ENCODE measurements at places on chromosomes 6 and 20.

GRCh38 chr6:88599571-88599970 is 363.8 kb downstream of the RNGTT start:
- DNase-seq = no peak

DNA sequence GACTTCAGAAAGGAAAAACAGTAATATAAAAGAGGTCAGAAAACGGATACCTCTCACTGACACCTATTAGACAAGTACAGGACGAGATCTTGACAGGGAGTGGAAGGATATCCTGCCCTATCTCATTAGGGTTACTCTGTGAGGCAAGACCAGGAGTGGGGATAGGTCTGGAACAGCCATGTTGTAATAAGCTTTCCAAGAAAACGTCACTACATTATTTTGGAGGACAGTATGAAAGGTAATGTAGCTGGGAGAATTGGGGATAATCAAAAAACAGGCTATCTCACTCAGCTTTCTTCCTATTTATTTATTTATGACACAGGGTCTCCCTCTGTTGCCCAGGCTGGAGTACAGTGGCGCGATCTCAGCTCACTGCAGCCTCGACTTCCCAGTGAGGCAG is 25.3 kb downstream of the HMGN4 start:
- DNase-seq = no peak

DNA sequence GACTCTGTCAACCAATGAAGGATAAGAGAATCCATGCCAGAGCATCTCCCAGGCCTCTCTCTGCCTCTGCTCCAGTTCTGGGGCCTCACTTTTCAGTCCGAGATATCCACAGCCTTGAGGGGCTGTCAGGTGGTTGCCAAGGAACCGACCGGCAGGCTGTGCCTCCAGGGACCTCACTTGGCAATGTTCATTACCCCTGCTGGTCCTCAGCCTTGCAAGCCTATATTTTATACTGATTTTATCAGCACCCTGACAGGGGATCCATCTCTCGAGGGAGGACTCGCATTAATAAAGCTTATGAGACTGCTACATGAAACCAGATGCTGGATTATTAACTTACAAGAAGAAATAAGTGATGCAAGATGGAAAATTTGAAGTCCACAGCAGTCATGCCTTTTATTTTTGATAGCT is 39.9 kb downstream of the TMC2 start:
- DNase-seq = no peak

DNA sequence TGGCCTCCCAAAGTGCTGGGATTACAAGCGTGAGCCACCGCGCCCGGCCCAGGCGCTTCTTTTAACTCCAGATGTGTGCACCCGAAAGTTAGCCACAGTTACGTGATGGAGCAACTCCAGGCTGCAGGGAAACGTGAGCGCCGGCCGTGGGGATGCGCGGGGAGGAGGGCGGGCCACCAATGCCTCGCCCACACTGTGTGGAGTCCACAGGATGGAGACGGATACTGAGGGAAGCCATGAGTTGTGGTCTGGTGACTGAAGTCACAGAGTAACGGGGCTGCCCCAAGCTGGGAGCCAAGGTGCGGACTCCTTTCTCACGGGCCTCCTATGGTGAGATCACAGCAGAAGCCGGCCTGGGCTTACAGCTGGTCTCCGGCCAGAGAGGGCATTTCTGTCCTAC is 23.2 kb downstream of the YTHDF1 start:
- no peak for DNase-seq

GRCh38 chr6:7954477-7955200 is 44.1 kb upstream of the TXNDC5 start:
- no peak for DNase-seq

- no peak for DNase-seq
Observed at GRCh38 chr6:160265869-160266476, 7.4 kb upstream of the SLC22A2 start.

- no peak for DNase-seq
Observed at GRCh38 chr20:63789836-63790571, 41.1 kb downstream of the ZBTB46 start.

- no peak for DNase-seq
Observed at GRCh38 chr6:3393836-3394202, 63.0 kb downstream of the SLC22A23 start.

DNA sequence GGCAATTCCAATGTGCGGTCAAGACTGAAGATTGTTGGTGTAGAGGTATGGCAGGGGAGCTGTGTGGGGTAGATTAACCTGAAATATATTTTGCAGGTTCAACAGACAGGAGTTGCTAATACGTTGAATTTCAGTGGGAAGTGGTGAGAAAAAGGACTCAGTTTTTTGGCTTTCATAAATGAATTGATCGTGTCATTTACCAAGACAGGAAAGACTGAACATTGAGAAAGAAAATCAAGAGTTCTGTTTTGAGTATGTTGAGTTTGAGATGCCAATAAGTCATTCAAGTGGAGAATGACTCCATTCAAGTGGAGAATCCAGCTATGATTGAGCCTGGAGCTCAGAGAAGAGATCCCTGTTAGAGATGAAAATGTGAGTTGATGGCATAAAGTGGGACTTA is 31.1 kb downstream of the NFYA start:
- no peak for DNase-seq

- no peak for DNase-seq
Observed at GRCh38 chr6:12593771-12594529, 122.6 kb upstream of the PHACTR1 start.

GRCh38 chr6:20313960-20314530 is 87.6 kb upstream of the E2F3 start:
- no peak for DNase-seq

- no peak for DNase-seq
Observed at GRCh38 chr20:50445354-50446151, 64.6 kb upstream of the PTPN1 start.

DNA sequence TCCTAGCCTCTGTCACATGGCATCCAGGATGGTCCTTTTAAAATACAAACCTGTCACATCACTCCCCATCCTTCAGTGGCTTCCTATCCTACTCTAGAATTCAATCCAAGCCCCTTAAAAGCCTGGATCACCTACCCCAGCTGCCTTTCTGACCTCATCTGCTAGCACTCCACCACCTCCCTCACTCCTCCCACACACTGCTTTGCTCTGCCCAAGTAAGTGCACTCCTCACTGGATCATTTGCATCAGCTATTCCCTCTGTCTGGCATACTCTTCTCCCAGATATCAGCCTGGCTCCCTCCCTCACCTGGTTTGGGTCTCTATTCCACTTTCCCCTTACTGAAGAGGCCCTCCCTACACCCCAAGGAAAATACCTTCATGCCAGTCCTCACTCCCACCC is 10.5 kb downstream of the C6orf136 start:
- DNase-seq = no peak

DNA sequence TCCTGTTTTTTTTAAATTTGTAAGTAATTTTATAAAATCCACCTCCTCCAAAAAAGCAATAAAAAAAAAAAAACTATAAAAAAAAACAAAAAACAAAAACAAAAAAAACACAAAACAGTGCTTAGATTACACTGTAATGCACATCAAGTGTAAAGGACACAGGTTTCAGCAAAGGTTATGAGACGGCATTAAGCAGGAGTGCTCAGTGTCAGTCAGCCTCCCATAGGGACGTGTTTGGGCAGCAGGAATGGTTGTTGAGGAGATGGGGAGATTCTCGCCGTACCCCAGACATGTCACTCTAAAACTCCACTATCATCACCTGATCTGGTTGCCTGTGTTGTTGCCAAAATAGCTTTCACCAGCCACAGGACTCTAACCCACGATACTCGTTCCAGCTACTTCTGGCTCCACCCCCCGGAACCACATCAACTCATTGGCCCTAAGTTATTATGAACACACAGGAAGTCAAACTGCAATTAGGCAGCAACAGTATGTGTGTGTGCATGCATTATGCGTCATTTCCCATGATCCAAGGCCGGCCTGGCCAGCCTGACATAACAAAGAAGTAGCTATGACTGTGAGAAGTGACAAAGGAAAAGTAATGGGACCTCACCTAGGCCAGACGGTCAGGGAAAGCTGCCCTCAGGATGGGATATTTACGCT is 28.7 kb downstream of the ECT2L start:
- DNase-seq = no peak

- DNase-seq = no peak
Observed at GRCh38 chr20:47250360-47250759, 106.1 kb downstream of the ZMYND8 start.

DNA sequence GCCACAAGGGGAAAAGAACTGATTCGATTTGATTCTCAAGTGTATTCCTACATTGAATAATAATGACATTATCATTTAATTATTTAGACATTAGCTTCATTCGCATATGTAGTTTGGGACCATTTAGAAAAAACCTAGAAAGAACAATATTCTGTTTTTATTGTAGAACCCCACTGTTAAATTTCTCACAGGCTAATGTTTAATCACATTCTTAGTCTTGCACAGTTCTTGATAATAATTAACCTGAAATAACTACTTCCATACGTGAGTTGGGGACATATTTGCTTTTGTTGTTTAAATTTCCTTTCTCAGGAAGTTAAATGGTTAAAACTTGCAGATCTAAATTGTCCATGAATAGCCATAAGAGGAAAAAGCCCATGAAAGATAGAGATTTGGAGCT is 275.2 kb downstream of the TFAP2B start:
- no peak for DNase-seq

DNA sequence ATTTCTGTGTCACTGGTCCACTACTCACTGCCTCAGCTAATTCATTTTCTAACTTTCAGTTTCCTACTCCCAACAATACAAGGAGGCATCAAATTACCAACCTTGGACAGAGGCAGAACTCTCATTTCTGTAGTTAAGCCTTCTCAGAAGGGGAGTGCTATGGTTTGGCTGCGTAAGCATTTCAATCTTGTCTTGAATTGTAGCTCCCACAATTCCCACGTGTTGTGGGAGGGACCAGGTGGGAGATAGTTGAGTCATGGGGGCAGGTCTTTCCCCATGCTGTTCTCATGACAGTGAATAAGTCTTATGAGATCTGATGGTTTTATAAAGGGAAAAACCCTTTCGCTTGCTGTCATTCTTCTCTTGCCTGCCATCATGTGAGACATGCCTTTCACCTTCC is 22.9 kb downstream of the HLA-DRA start:
- DNase-seq = no peak

DNA sequence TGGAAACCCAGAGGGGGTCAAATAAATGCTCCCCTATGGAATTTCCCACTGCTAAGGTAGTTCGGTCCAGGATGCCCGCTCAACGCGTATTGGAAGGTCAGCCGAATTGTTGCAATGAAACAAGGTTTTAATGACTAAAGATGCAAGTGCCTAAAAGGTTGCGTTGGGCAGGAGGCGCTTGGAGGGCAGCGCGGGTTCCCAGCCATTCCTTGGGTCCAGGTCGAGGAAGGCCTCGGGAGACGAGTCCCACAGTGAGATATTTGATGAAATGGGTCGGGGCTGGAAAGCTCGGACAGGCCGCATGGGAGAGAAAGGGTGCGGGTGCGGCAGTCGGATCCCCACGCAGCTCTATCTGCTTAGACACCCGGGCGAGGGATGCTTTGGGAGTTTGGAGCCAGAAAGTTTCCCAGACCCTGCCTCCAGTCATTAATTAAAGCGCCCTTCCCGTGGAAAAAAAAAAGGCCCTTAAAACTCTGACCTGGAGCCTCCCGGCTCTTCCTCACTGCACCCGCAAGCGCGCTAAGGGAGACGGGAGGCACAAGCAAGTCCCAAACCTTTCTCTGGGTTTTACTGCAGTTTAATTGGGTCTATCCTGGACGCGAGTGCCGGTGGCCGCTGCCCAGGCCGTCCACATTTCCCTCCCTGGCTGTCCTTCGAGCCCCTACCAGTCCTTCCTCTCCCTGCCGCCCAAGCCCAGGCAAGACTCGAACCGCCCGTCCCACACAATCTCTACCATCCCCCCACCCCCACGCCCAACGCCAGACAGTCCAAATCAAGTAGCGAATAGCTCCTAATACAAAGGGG is 24.2 kb downstream of the TFAP2A start:
- no peak for DNase-seq

DNA sequence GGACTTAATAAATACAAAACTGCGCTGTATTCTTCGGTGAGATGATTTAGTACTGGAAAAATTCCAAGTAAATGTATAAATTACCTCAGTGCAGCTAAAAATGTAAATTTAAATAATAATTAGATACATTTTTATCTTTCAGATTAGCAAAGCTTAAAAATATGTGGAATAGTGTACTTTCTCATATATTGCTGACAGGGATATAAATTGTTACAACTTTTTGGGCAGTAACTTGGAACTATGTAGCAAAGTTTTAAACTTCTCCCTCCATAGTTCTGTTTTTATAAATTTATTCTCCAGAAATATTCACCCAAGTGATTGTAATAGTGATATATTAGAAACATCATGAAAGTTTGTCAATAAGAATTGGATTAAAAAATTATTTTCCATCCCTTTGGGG is 384.6 kb upstream of the CITED2 start:
- DNase-seq = no peak

DNA sequence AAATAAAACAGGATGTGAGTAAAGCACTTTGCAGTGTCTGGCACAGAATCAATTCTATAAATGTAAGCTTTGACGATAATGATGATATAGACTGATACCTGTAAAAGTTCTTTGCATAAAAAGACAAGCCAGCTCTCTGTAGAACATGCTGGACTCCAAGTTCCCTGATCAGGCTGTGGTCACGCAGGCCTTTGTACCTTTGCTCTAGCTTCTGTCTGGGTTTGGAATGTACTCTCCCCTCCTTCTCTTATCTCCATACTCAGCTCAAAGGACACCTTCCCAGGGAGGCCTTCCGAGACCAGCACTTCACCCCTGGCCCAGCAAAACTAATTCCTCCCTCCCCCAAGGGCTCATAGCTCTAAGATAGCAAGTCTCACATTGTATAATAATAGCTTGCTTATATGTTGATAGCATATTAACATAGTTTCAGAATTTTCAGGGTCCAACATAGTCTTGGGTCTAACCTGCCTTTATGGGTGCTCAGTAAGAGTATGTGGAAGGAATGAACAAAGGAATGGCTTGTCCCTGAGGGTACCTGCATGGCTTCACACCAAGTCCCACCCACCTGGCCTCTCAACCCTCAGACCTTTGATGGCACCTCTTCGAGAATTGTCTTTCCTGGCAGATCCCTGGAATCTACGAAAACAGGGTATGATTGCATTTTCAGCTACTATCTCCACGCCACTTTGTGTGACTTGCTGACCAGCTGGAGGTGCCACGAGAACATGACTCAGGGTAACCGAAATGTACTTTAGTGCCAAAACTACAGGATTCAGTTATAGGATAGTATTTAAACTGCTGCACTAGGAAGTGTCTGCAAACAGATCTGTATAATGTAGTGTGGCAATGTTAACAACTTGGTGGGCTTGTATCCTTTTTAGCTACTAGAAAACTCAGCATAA is 41.7 kb upstream of the PIM1 start:
- DNase-seq = no peak

DNA sequence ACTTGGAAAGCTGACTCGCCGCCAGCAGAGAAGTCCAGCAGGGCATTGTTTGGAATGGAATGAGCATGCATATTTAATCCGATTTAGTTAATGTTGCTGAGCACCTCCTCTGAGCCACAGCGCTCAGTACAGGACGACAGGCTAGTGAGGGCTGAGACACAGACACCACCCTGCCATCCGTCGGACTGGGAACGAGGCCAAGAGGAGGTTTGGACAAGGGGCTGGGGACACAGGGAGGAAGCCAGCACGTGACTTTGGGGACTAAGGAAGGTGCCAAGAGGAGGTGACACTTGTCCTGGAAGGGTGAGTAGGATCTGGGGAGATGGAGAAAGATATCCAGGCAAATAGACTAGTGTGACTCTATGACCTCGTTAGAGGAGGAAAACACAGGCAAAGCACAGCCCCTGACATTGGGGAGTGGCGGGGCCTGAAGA is 152.5 kb upstream of the ECI2 start:
- DNase-seq = no peak
